CD8-positive, alpha-beta memory T cell (primary cell): ENCODE measurements at places on chromosomes 12 and 14.

DNA sequence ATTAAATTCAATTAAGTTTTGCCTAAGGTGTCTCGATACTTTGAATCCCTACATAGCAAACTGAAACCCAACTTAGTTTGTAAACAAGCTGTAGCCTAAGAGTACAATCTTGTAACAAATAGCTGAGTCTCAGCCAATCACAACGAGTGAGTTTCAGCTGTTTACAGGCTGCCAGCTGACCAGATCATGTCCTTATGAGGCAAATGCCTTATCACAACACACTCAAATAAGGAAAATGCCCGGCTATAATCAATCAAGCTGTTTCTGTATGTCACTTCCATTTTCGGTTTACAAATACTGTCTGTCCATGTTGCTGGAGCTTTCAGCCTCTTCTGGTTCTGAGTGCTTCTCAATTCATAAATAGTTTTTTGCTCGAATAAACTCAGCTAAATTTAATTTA lies 943.8 kb downstream of the SLC16A7 start:
- DNase-seq: no peak

- peak; percentile 95 for DNase-seq
These were observed at the start of gene ZDHHC17 for GRCh38 chr12:76763746-76764675. ZDHHC17 (plus strand) TSS chr12:76764115; CDS start chr12:76764237, 122 bp downstream.

GRCh38 chr14:39488600-39488999 lies 56.4 kb upstream of the FBXO33 start:
- DNase-seq: no peak

- DNase-seq: no peak
These were observed 14.3 kb downstream of the FAM181A start for GRCh38 chr14:93941293-93941910.

DNA sequence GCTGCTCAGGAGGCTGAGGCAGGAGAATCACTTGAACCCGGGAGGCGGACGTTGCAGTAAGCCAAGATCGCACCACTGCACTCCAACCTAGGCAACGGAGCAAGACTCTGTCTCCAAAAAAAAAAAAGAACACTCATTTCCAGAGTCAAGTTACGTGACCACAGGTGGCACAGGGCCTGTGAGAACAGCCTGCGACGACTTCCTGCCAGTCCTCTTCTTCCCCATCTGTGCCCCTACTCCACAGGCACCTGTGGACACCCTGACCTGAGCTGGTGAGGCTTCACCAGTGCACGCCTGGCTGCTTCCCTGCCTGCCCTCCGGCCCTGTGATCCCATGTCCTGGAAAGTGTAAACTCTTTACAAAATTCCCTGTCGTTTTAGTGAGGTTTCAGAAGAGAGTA lies 77.7 kb downstream of the PPP2R5C start:
- DNase-seq: peak; percentile 46

- no peak for DNase-seq
These were observed 29.7 kb downstream of the ATF7IP start for GRCh38 chr12:14395074-14395778.
